CD4-positive, alpha-beta T cell treated with Interleukin-1 beta for 1 hour (primary cell): ENCODE measurements at places on chromosomes 13 and 19.

DNA sequence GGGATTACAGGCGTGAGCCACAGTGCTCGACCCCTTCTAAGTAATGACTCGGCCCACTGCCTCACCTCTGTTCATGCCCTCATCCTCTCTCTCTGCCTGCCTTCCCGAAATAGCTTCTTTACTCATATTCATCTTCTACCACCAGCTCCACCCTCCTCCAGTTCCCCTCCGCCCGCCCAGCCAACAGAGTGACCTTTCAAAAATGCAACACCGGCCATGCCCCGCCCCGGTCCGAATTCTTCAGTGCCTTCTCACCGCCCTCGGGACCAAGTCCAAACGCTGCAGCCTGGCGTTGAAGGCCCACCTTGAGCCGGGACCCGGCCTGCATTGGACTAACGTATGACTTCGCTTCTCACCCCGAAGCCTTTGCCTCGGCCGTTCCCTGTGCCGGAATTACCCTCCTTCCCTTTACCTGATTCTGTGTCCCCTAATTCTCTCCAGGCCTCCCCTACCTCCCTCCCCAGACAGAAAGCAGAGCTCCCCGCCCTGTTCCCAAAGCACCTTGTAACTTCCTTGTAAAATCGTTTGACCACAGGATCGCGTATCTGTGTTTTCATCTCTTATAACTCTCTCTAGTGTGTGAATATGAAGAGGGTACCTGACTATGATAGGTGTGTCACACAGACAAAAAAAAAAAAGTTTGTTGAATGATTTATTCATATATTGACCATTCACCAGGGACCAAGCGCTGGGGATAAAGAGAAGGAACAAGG is 8.1 kb upstream of the MUC16 start:
- no peak for DNase-seq

DNA sequence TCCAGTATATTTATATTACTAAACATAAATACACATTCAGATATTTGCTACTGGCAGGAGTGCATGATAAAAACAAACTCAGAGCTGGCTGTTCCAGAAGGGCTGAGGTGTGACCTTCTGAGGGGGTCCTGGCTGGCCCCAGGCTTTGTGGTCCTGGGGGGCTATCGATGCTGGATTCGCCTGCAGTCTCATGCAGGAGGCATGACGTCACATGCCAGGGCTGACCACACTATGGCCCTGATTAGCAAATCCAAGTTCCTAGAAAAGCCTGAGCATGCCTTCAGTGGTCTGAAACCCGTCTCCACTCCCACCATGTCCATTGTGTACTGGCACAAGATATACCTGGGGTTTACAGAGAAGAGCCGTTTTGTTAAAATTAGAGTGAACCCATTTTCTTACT is 97.9 kb downstream of the KL start:
- DNase-seq = no peak

GRCh38 chr13:52994051-52994450 is 34.6 kb upstream of the OLFM4 start:
- no peak for DNase-seq

DNA sequence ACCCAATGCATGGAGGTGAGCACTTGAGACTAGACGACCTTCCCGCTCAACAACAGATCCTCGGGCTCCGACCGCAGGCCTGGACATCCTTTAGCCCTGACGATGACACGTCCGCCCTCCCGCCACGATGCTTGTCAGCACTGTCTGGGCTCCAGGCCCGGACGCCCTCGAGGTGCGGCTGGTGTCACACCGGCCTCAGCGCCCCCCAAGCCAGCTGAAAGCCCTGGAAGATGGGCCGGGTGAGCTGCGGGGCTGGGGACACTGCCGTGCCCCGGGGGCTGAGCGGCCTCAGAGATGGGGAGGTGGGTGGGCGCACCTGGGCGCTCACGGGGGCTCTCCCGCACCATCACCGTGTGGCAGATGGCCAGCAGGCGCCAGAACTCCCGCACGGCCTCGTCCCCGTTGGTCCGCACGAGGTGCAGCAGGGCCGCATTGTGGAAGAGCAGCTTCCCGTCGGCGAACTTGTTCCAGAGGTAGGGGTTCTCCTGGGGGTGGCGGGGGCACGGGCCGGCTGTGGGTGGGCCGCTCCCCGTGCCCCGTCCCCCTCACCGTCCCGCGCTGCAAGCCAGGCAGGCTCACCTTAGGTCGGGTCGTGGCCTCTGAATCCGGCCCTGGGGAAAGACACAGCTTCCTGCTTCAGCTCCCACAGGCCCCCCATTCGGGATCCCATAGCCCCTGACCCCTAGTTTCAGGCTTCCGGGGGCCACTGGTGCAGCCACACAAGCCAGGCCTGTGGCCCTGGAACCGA is 15.5 kb downstream of the ATP8B3 start:
- DNase-seq = no peak

- DNase-seq = no peak
Measured at GRCh38 chr13:25165663-25166062, 6.4 kb downstream of the AMER2 start.

GRCh38 chr19:48319647-48320541 is 5.5 kb upstream of the EMP3 start:
- peak; percentile 75 for DNase-seq

- DNase-seq = no peak
Measured at GRCh38 chr19:13005861-13006370, 10.6 kb downstream of the NFIX start.

DNA sequence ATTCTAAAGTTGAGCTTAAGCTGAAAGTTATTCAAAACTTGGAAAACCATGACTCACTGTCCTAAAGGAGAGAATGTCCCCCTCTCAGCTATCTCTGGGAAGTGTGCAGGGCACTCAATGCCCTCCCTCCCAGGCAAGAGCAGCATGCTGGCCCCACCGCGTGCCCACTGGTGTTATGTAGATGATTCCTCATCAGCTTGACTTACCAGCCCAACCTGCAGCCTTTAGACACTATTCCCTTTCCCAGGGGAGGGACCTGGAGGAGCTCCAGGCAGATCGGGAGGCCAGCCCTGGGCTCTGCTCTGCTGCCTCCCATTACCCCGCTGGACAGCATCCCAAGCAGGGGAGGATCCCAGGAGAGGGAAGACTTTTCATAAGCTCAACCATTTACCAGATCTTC is 124.6 kb downstream of the FGF14 start:
- DNase-seq = no peak

DNA sequence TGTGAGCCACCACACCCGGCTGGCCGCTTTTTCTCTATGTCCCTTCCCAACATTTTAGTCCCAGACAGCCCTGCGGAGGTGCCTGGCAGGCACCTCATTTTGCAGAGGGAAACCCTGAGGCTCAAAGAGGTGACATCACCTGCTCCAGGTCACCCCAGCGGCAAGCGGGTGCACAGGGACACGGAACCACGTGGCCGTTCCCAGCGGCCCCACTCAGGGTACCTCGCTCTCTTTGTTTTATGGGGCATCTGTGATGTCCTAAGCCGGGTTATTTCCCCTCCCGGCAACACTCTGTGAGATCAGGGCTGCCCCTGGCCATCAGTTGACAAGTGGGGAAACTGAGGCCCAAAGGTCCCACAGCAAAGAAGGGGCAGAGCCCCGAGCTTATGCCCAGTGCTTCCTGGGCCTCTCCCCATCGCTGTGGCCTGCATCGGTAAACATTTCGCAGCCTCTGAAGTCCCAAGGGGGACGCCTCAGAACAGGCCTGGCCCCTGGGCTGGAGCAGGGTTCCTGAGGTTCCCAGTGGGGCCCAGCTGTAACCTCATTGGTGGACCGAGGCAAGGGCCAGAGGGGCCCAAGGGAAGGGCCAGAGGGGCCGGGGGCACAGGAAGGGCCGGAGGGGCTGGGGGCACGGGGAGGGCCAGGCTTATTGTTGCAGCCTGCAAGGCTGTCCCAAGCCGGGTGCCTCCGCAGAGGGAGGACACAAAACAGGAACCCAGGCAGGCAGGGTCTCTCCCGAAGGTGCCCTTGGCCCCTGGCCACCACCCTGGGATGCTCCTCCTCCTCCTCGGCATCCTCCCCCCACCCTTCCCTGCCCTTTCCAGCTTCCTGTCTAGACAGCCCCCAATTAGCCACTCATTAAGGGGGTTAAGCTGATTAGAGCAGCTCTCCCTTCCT is 39.0 kb downstream of the SMIM24 start:
- DNase-seq = no peak

DNA sequence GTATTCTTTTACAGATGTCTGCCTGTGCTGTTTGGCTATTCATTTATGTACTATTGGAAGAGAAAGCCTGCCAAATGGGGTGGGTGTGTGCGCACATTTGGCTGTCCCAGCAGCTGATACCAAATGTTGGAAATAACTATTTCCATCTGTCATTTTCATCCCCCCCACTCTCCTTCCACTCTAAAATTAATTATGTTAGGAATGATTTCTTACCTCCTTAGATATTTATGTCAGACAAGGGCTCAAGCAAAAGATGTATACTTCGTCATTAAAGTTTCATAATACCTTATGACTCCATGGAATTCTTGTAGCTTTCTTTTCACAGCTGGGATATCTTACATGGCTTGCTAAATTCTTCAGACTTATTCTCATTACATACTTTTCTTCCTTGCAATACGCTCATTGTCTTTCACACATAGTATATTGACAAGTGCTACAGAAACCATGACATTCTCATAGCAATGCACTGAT is 18.6 kb downstream of the ITM2B start:
- no peak for DNase-seq

- DNase-seq = no peak
Measured at GRCh38 chr13:34502011-34502410, 440.1 kb upstream of the NBEA start.

DNA sequence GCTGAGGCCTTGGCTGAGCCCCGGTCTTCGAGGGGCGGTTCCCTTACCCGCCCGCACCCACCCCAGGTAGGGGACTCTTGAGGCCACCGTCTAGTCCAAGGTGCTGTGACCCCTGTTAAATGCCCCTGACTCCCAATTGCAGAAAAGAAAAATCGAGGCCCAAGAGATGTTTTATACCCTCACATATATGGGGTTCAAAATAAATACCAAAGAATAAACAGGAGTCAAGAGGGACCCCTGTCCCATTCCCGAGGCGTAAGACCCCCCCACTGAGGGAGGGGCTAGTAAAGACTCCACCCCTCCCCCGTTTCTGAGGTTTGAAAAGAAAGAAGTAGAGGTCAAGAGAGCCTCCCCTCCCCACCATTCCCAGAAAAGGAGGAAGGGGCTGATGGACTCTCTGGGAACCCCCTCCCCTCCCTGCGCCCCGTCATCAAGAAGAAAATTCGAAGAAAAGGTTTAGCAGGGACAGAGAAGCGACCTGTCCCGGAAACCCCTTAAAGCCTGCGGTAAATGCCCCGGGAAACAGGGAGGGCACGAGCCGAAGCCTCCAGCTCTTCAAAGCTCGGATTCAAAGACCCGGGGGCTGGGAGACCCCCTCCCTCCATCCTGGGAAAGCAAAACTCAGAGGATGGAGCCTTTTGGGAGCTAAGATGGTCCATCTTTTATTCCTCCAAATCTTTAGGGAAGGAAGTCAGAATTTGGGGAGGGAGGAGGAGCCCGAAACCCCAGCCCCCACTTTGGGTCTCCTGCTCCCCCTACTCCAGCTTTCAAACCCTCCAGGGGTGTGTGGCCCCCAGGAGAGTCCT is 755 bp upstream of the RAB3A start:
- no peak for DNase-seq

GRCh38 chr19:31220540-31220939 is 128.7 kb downstream of the TSHZ3 start:
- DNase-seq = peak; percentile 63

GRCh38 chr19:11155373-11156120 is at the start of gene SPC24:
SPC24 (minus strand) TSS chr19:11155782; CDS start chr19:11155776, 6 bp downstream.
- DNase-seq = peak; percentile 96

GRCh38 chr13:26682606-26683005 is 78.0 kb downstream of the GPR12 start:
- no peak for DNase-seq

- no peak for DNase-seq
Measured at GRCh38 chr13:112842343-112842856, 126.6 kb upstream of the MCF2L start.

- DNase-seq = peak; percentile 43
Measured at GRCh38 chr19:51777570-51778462, 16.8 kb downstream of the FPR2 start.

- DNase-seq = no peak
Measured at GRCh38 chr19:44061038-44061437, 9.2 kb downstream of the ZNF223 start.

GRCh38 chr13:45446181-45446580 is 18.6 kb upstream of the COG3 start:
- no peak for DNase-seq

DNA sequence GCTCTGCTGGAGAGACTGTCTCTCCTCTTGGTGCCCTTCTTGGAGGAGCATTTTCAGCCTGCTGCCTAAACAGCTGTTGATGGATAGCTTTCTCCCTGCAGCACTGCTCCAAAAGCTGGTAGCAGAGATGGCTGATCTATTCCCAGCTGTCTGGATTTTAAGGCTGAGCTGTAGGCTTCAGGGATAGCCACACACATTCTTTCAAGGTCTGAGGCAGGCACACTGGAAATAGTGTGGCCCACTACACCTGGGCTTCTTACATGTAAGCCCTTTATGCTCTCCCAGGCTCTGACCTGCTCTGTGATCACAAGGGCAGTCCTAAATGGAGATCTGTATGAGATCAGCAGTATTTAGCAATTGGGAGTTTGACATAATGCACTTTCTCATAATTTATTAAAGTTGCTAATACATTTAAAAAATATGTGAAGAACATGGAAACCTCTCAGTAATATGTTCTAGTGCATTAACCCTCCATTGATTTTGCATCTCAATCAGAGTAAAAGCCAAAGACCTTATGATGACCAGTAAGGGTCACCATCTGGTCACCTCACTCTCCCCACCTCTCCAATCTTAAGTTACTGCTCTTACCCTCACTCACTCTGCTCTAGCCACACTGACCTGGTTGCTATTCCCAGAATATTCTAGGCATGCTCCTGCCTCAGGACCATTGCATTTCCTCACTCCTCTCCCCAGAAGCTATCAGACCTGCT is 91.6 kb downstream of the MBNL2 start:
- DNase-seq = no peak

GRCh38 chr13:58081301-58081820 is 449.8 kb downstream of the PCDH17 start:
- DNase-seq = no peak

GRCh38 chr19:49906879-49907564 is 10.3 kb upstream of the IL4I1 start:
- no peak for DNase-seq

DNA sequence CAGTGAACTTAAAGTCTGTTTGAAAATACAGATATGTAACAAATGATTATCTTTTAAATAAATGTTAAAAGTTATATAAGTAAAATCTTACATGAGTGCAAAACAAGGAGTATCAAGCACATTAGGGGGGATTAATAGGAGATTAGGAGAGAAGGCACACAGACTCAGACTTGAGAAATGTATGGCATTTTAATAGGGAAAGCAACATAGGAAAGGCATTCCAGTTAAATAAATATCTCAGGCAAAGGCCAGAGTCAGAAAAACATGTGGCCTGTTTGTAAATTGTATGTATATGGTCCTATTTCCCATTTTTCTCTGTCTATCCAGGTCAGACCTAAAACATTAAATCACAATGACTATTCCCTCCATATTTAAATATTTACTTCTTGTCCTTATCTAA is 462.7 kb downstream of the GPC6 start:
- no peak for DNase-seq

DNA sequence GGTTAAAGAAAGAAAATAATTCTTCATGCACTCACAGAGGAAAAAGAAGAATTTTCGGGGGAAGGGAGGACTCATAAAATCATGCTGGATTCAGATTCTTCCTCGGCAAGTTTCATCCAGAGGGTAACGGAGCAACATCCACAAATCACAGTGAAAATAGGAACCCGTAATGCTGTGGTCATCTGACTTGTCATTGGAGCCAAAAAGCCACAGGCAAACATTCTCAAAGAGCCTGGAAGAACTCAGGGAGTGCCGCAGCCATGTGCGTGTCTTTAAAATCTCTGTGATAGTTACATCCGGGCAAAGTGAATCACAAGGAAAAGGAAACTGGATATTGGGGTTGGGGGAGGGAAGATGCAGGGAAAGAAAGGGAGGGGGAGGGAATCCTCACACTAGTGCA is 33.0 kb upstream of the VSTM2B start:
- no peak for DNase-seq
